ENCODE measurements at places on chromosomes 6 and 20.

- no peak for DNase-seq
Measured at GRCh38 chr6:136058852-136059251, 191.3 kb downstream of the MTFR2 start.

DNA sequence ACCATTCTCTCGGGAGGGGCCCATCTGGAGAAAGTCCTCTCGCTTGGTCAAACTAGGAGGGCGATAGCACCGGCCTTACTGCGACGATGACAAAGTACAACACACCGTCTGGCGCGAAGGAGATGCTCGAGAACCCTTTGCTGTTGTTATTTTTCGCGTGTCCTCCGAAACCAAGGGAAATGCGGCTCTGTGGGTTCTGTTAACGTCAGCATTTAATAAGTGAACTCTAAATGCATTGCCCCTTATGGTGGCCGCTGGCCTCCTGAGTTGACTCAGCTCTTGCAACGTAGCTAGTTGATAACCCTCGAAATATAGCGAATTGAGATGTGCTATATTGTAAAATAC lies 577 bp upstream of the SCAND1 start:
- no peak for DNase-seq

- DNase-seq: no peak
Measured at GRCh38 chr6:134447883-134448387, 130.0 kb upstream of the SGK1 start.

DNA sequence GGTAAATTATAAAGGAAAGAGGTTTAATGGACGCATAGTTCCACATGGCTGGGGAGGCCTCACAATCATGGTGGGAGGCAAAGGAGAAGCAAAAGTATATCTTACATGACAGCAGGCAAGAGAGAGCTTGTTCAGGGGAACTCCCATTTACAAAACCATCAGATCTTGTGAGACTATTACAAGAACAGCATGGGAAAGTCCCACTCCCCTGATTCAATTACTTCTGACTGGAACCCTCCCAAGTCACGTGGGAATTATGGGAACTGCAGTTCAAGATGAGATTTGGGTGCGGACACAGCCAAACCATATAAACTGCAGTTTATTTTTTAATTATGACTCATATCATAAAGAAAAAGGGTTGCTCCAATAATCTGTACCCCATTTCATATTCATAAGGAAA lies 22.3 kb upstream of the HLA-DQA2 start:
- DNase-seq: no peak

DNA sequence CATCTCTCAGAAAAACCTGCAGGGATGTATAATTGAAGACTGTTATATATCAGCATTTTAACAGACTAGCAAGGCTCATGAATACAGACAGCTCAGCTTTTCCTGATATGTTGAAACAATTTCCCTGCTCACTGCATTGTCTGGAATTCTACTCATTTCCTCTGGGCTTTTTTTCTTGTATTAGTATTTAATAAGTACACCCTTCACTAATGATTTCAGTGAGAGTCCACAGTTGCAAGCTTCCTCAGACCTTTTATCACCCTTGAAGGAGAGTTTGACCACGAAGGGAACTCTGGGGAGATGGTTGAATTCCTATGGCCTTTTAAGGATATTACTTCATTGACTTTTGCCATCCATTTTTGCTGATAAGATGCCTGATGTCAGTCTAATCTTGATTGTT lies 248.7 kb downstream of the ADGB start:
- DNase-seq: no peak

DNA sequence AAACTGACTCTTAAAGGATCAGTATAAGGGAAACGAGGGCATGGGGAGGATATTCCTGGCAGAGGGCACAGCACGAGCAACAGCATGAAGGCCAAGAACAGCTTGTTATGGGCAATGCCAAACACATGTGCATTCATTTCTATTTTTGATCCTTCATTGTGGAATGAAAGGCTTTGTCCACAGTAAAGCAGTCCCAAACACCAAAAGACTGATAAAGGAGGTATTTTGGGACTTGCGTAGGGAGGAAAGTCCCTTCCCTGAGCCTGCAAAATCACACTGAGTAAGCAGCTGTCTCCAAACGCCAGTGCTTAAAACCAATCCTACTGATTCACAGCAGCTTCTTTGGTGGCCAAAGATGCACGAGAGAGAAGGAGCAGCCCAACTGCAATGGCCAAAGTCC lies 138.2 kb downstream of the UNC5CL start:
- DNase-seq: no peak

DNA sequence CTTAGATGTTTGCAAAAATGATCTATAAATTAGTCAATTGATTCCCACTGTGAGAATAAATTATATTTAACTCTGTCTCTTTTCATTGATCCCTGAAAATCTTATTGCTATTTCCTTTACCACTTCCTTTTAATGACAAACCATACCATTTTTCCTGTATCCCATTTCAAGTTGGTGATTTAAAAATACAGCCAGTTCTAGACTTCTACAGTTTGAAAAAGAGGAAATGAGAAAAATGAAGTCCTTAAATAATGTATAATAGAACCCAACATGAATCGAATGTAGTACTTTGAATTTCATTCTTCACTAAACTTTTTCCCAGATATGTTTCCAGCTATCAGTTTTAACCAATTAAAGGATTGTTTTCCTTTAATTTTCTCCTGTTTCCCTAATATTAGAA lies 29.5 kb upstream of the SDHAF4 start:
- DNase-seq: no peak

- no peak for DNase-seq
Measured at GRCh38 chr6:27743787-27744186, 168.4 kb downstream of the OR2B2 start.

DNA sequence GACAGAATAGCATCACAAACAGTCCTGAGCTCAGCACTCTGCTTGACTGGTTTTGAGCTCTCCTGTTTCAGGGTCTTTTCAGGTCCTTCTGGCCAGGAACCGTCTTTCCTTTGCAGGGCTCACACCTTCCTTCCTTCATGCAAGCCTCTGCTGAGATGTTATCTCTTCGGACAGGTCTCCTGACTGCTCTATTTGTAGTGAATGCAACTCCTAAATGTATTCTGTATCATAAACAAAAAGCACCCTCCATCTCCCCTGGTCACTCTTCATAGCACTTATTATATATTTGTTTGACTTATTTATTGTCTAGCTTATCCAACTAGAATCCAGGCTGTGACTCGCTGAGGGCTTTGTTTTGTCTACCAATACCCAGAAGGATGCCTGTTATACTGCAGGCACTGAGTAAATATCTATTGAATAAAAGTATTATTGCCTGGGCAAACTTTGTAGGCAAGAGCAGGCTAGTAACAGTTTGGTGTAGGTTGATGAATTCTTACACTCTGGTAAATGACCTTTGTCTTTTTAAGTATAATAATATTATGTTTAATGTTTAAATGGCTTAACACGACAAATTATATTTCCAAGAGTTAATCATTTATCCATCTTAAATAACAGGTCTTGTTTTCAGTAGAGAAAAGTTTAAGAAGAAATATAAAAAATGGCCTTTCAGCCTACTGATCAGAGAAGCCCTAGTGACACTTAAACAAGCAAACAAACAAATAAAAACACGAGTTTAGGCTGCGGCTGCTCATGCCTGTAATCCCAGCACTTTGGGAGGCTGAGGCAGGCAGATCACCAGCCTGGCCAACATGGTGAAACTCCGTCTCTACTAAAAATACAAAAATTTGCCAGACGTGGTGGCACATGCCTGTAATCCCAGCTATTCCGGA lies 199.7 kb downstream of the BCAS1 start:
- DNase-seq: no peak

GRCh38 chr6:98574984-98575383 lies 259.4 kb upstream of the POU3F2 start:
- DNase-seq: no peak

- no peak for DNase-seq
Measured at GRCh38 chr6:33189625-33190448, 2.4 kb downstream of the COL11A2 start.

GRCh38 chr6:143556529-143556928 lies 45.0 kb upstream of the FUCA2 start:
- no peak for DNase-seq

DNA sequence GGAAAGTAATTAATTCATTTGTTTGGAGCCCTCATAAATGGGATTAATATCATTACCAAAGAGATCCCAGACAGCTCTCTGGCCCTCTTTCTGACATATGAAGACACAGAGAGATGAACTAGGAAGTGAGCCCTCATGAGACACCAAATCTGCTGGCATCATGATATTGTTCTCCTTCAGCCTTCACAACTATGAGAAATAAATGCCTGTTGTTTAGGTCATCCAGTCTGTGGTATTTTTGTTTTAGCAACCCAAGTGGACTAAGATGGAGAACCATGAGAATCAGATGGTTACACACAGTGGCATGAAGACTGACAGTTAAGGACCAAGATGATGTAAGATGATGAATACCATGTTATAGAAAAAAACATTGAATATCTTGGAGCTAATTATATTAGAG lies 16.9 kb upstream of the HBS1L start:
- no peak for DNase-seq

GRCh38 chr6:125287718-125288117 lies 14.0 kb downstream of the HDDC2 start:
- no peak for DNase-seq

- DNase-seq: no peak
Measured at GRCh38 chr20:50182346-50182745, 8.3 kb upstream of the CEBPB start.

DNA sequence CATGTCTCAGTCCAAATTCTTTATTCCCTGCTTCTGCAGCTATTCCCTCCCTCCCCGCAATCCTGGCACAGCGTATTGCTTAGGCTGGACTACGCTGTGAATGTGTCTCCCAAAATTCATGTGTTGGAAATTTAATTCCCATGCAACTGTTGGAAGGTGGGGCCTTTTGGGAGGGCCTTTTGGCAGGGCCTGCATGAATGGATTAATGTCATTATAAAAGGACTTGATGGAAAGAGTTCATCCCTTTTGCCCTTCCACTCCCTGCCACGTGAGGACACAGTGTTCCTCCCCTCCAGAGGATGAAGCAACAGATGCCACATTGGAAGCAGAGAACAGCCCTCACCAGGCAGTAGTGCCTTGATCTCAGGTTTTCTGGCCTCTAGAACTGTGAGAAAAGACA lies 20.4 kb upstream of the NOTCH4 start:
- no peak for DNase-seq

DNA sequence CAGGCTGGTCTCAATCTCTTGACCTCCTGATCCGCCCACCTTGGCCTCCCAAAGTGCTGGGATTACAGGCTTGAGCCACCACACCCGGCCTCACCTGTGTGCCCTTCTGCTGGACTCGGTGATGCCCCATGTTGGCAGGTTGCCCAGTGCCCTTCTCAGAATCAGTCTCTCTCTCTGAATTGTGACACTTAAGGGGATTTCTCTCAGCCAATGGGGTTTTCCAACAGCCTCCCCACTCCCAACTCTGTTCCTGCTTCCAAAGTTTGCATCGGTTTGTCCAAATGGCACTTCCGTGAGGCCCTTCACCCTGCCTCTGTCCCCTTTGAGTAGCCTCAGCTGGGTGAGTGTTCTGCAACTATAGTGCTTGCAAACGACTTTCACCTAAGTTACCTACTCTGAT lies 3.1 kb upstream of the MRPS10 start:
- DNase-seq: no peak

- DNase-seq: no peak
Measured at GRCh38 chr6:5318617-5319272, 57.4 kb downstream of the FARS2 start.

GRCh38 chr6:163837691-163838431 lies 423.3 kb downstream of the QKI start:
- peak; percentile 68 for DNase-seq

DNA sequence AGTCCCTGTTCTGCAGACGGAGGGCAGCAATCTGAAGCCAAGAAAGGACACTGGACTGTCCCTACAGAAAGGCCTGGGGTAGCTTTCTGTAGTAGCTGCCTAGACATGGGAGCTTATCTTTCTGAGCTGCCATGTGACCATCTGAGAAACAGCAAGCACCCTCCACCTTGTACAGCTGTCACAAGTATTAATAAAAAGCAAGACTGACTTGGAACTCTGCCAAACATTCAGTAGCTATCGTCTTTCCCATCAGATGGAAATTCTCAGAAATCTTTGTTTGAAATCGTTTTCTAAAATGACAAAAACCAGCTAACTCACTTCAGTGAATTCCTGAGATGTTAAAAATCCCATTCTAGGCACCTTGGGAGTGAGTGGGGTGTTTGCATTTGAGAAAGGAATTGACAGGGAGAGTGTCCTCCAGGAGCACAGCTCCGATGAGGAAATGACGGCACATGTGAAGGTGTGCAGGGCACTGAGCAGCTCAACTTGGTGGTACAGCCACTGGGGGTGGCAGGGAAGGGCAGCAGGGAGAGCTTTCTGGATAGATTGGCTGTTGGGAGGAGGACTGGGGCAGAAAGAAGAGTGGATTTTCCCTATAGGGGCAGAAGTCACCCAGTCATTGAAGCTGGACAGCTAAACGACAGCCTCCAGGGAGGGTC lies 24.5 kb downstream of the ACSS1 start:
- DNase-seq: no peak

GRCh38 chr6:4506792-4507191 lies 269.4 kb upstream of the CDYL start:
- no peak for DNase-seq

DNA sequence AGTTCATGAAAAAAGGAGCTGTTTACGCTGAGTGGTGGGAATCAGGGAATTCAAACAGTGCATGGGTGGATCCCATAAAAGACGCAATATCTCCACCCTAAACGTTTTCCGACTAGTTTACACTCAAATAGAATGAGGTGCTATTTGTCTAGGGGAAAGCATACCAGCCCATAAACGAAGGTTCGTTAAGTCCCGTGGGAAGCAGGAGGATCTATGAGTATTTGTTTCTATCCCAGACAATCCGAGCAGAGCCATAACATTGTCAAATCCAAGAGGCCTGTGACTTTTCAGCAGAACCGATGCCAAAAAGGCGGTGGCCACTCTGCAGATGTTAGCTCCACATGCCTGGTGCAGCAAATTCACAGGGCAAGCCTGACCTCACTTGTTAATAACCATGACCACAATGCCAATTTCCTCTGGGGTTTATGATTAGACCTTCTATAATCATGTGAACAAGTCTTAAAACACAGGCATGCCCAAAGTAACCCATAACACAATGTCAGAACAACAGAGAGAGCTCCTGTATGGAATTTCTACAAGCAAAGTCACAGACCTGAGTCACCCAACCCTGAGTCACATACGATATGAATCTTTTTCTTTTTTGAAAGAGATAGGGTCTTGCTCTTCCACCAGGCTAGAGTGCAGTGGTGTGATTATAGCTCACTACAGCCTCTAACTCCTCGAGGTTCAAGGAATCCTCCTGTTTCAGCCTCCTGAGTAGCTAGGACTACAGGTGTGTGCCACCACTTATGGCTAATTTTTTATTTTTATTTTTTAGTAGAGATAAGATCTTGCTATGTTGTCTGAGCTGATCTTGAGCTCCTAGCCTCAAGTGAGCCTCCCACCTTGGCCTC lies 123.3 kb downstream of the KIF13A start:
- DNase-seq: no peak

DNA sequence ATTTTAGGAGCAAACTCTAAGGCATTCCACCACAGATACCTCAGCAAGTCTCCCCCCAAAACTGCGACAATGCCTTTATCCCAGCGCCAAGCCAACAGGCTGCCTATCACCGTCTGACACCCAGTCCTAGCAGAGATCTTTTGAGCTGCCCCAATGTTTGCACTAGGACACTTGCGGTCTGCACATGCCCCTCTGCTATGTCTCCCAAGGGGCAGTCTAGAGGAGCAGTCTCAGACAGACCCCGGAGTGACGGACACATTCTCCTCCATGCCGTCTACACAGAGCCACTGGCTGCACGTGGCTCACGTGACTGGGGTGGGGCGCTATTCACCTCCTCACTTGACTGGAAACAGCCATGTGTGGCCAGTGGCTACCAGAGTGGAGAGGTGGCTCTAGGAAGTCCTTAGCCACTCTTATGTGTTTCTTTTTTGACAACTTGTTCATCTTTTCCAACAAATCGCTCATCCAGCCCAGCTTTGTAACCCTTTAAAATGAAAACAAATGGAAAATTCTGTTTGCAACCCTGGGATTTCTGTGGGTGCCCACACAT lies 16.0 kb downstream of the DIDO1 start:
- no peak for DNase-seq
